ENCODE measurements at places on chromosomes 2 and 18.

DNA sequence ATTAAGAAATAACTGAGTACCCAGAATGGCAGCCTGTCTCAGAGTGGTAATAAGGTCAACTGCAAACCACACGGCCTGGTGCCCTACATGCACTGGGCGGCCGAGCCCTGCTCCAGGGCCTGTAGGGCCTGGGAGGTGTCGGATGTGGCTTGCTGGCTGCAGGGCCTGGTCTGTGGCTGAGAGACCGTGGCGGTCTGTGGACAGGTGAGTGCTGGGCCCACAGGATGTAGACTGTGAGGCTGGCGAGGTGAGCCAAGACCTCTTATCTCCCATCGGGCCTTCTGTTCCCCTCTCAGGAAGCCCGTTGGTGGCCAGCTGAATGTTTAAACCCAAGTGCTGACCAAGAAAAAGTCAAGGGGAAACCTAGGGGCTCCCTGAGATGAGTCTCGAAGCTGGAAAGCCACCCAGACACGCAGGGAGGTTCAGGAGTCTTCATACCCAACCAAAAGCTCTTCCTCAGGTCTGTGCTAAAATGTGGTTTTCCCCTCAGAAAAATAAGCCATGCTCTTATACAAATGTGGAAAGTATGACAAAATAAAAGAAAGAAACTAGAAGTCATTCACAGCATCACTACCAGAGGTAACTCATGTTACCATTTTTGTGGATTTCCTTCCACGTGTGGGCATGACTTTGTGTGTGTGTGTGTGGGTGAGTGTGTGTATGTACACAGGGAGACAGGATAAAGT is 47.7 kb upstream of the CTDP1 start:
- no peak for DNase-seq

DNA sequence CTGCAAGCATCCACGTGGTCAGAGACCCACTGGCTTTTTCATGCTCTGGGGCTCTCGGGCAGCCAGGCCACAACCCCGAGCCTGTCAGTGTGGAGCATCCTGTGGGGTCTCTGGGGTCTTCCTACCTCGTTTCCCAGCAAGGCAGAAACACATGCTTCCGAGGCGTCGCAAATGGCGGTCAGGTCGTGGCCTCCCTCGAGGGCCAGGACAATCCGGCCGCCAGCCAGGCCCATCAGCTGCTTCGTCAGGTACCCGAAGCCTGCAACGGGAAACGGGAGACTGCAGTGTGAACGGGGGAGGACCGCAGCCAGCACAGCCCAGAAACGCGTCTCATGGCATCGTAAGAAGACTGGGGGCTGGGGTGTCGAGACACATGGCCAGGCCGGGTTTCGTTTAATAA is 218.7 kb downstream of the TWIST2 start:
- no peak for DNase-seq

DNA sequence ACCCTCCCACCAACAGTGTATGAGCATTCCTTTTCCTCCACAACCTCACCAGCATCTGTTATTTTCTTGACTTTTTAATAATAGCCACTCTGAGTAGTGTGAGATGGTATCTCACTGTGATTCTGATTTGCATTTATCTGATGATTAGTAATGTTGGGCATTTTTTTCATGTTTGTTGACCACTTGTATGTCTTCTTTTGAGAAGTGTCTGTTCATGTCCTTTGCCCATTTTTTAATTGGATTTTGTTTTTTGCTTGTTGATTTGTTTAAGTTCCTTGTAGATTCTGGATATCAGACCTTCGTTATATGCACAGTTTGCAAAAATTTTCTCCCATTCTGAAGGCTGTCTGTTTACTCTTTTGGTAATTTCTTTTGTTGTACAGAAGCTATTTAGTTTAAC is 59.1 kb downstream of the SP100 start:
- no peak for DNase-seq

DNA sequence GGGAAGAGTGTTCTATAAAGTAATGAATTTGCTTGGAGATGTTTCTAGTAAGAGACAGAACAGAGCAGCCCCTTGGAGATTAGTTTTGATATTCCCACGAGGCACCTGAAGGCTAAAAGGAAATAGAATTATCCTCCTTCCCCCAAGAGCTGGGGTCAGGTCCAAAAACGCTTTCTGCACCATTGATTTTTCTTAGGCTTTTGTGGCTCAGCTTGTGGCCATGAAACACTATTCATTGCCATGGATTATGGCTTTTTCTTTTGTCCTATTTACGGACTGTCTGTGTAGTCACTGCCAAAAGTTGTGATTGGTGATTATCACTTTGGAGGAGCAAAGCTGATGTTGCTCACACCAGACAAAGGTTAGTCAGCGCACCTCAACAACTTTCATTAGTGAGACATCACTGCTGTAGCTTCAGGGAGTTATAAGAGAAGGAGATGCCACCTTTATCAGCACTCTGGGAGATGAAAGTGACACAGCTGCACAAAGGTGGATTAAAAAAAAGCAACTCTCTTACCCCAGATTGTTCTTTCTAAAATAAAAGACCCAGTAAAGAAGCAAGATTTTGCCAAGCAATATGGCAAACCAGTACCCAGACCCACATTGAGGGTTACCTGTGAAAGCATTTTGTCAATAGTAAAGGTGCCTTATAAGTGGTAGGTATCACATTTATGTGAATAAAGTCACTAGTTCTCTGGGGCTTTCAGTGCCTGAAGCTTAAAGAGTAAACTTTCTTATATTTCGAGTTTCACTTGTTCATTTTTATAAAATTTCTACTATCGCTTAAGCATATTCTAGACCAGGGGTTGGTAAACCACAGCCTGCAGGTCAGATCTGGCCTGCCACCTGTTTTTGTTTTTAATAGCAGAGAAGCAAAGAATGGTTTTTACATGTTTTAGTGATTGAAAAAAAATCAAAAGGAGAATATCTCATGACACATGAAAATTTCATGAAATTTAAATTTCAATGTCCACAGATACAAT is 10.6 kb downstream of the CXCR4 start:
- DNase-seq: no peak

GRCh38 chr2:113977660-113978523 is 88.0 kb downstream of the ACTR3 start:
- DNase-seq: no peak

DNA sequence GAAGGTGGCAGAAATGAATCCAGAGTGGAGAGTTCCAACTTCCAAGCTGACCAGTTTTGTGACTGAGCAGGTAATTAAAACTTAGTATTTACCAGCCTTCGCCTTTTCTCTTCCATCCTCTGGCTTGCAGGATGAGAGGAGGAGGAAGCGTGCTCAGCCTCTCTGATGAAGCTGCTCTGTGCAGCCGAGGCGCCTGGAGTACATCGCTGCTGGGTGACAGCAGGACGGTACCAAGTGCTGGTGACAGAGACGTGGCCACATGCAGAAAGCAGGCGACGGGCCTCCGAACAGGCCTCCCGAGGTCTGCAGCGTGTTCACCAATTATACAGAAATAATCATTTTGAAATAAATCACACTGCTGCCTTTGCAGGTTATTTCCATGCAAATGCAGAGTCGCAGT is 95.0 kb downstream of the MBP start:
- no peak for DNase-seq

DNA sequence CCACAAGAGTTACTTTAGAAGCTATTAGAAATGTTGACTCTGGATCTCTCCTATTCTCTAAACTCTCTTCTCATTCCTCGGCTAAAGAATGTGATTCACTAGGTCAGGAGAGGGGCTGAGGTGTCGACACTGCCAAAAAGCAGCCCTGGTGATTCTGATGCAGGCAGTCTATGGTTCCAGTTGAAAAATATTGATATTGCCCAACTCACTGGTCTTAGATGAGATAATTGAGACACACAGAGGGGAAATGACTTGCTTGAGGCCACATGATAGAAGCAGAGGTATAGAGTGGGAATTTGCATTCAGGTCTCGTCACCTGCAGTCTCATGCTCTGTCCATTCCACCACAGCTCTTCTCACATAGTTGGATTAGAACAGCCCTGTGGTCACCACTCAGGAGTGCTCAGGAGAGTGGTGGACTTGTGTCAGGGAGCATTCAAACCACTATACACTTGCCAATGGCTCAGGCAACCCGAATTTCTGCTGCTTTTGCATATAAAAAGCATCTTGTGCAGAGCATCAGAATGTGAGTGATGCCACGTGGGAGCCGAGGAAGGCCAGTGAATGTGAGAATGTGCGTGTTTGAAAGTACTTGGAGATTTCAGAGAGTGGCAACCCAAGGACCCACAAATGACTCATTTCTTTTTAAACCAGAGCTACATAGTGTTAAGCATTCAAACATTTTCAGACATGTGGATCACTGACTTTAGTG is 65.1 kb upstream of the CTLA4 start:
- no peak for DNase-seq

DNA sequence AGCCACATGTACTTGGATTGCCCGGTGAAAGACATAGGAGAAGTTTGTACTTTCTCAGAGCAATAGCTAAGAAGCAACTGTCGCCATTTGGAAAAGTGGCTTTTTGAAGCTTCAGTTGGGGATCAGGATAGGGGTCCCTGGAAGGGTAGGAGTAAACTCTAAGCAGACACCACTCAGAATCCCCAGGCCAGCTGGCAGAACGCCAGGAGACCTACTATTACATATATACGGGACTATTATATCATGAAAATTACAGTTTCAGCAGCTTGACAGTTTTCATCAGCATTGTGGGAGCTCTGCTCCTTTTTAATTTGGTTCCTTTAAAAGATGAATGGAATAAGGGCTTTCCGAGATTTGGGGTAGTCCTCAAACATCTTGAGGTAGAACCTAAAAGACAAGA is 54.9 kb downstream of the SRD5A2 start:
- no peak for DNase-seq

DNA sequence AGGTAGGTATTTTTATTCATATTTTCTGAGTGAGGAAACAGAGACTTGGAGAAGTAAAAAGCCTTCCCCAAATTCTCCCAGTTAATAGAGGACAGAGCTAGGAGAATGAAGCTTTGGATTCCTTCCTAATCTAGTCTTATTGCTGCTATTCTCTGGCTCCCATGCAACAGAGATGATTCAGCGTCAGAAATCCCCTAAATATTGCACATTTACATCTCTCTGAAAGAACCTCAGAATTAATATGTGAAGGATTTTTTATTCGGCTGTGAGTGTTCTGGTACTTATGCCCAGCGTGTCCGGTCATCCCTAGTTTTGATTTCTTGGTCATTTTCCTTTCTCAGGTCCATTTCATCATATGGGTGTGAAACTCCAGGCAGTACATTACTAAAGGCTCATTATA is 91.2 kb upstream of the SESTD1 start:
- no peak for DNase-seq

- no peak for DNase-seq
These were observed 12.8 kb downstream of the TMEM163 start for GRCh38 chr2:134705861-134706586.

DNA sequence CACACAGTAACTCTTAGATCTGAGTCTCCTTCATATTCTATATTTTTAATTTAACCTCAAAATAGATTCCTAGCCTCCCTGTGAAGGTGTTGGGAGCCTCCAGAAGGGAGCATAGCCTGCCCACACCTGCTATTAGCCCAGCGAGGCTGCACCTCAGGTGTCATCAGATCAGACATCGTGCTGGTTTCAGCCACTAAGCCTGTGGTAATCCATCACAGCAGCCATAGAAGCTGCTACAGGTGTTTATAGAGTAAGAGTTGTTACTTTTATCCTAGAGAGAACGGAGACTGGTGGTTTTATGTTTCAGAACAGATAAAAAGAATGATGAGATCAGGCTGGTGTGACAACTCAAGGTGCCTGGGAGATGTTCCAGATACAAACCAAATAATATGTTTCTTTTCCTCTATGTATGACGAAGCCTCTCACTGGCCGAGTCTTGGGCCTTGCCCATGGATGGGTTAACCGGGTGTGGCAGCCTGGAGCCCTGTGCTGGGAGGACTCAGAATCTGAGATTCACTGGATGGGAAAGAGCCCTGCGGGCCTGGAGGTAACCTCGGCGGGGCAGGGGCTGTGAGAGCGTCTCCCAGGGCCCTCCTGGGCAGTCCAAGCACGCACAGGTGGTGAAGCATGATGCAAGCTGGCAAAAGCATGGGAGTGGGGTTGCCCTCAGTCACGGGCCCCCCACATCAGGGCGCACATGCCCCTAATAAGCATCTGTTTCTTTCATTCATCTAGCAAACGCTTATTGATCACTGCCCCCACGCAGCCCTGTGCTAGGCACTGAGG is 73.7 kb downstream of the MRPS9 start:
- DNase-seq: no peak

- DNase-seq: no peak
These were observed 150.8 kb downstream of the PXDN start for GRCh38 chr2:1593371-1594122.

GRCh38 chr18:32049393-32050171 is 31.0 kb downstream of the RNF125 start:
- DNase-seq: peak; percentile 85

- peak; percentile 41 for DNase-seq
These were observed 5.3 kb downstream of the MAP4K3 start for GRCh38 chr2:39431592-39432316.

- DNase-seq: no peak
These were observed 81.6 kb downstream of the PTGR3 start for GRCh38 chr18:75127143-75128021.

DNA sequence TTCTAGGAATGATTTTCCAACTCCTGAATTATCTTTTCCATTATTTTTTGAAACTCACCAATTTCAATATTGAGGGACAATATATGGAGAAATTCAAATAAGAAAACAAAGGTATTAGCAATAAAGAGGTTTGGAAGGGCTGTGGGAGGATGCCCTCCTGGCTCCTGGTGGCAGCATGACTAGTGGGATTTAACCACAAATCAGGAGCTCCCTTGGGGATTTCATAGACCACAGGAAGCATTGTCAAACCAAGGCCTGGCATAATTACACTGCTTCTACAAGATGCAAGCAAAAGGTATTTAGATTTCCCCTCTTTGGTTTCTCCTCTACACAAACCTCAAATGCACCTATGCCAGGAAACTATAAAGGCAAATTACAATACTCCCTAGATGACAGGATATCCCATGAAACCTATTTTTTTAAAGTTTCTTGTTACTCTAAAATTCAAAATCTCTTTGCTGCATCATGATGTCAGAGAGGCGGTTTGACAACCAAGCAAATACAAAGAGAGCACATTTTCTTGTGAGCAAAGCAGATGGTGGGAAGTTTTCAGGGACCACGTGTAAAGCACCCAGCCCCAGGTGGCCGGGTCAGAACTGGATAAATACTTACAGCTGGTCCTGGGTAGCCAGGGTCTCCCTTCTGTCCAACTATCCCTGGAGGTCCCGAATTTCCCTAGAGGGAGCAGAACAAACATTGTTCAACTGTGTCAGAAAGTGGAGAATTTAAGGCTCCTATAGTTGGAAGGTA is 67.9 kb downstream of the COL6A3 start:
- no peak for DNase-seq

DNA sequence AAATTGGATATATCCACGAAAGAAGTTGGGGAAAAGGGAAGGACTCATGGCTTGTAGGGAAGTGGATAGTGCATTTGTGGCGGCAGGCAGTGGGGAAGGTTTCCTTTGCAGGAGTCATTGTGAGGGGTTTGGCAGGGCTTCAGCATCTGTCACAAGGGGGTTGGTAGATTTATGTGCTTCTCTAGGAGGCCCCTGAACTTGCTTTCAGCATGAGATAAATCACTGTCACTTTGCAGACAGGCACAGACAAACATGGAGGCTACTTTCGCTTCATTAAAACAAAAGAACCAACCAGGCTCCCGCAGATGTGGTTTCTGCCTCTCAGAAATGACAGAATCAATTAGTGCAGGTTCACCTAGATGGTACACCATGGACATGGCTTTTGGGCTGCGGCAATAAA is 340.7 kb downstream of the TGIF1 start:
- DNase-seq: no peak
